ENCODE measurements at places on chromosomes 4 and X. TPM values are rescaled to one million over a fixed set of nuclear protein-coding genes. Genes with fewer than 3 reads are reported as not detected.
A peak's percentile ranks its signal among the peaks of the same experiment; 100 is the strongest.

ETDB gene
- not detected for total RNA-seq

- DNase-seq, result no peak
These were observed 66.5 kb upstream of the CLCN4 start for GRCh38 chrX:10090319-10090718.

- DNase-seq, result peak; percentile 9
These were observed 730 bp downstream of the MANBA start for GRCh38 chr4:102759831-102760644.

DNA sequence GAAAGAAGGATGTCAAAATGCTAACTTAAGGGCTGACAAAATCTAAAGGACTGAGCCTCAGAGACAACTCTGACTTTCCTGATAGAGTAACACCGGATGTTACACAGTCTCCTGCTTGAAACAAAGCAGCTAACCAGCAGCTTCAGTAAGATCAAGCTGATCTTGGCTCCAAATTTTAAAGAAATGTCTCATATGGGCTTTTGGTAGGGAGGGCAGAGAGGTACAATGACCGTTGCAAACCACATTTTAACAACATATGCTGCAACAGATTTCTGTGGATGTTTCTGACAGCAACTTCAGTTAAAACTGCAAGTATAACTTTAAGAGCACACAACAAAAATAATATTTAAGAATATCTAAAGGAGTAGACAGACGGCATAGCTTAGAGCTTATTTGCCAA lies 9.1 kb downstream of the RPGR start:
- DNase-seq, result no peak

DNA sequence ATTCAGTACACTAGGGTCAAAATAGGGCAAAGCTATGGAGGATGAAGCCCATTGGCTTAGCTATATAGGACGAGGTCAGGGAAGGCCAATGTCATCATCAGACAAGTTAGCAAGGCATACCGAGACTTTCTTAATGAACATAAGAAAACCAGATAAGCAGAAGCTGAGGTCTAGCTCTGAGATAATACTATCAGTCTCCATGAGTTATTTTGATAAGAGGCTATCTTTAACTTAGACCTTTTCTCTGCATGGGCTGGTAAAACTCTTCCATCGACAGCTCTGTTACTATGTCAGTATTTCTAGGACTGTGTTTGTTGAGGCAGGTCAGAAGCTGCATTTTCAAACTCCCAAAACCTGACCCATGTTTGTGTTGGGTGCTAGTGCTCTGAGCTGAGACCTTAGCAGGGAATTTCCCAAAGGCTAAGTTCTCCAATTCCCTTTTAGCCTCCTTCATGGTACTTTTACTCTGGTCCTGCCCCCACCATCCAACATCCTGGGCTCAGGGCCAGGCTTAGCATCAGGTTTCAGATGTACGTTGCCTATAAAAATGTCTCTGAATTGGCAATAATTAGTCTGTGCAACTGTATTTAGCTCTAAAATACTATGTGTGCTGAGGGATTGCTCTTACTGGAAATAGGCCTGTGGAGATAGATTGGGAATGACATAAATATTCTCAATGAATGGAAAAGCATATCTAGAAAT lies 29.3 kb upstream of the LRAT start:
- DNase-seq, result no peak

GRCh38 chrX:140733766-140734342 lies 24.3 kb downstream of the LINC00632 start:
- peak; percentile 25 for DNase-seq

DNA sequence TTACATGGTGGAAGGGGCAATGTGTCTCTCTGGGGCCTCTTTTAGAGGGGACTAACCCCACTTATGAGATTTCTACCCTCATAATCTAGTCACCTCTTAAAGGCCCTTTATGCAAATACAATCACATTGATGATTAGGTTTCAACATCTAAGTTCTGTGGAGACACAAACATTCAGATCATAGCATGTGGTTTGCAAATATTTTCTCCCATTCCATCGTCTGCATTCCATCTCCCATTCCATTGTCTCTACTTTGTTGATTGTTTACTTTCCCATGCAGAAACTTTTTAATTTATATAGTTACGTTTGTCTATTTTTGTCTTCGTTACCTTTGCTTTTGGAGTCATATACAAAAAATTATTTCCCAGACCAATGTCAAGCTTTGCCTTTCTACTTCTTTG lies 927.5 kb upstream of the INTU start:
- no peak for DNase-seq

DNA sequence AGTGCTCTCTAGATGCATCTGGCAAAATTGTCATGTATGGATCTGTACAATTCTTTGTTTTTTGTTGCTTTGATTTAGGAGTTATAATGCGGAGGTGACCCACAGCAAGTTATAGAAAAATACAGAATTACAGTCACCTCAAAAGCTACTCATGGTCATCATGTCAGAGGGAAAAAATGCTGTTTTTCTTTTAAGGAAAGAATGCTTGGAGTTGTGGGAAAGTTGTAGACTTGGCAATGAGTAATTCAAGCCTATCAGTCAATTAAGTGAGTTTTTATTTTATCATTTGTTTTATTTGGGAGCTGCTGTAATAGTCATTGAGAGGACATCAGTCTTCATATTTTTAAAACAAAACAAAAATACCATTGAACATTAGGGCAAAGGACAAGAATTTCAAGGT lies 16.4 kb downstream of the FHL1 start:
- no peak for DNase-seq

DNA sequence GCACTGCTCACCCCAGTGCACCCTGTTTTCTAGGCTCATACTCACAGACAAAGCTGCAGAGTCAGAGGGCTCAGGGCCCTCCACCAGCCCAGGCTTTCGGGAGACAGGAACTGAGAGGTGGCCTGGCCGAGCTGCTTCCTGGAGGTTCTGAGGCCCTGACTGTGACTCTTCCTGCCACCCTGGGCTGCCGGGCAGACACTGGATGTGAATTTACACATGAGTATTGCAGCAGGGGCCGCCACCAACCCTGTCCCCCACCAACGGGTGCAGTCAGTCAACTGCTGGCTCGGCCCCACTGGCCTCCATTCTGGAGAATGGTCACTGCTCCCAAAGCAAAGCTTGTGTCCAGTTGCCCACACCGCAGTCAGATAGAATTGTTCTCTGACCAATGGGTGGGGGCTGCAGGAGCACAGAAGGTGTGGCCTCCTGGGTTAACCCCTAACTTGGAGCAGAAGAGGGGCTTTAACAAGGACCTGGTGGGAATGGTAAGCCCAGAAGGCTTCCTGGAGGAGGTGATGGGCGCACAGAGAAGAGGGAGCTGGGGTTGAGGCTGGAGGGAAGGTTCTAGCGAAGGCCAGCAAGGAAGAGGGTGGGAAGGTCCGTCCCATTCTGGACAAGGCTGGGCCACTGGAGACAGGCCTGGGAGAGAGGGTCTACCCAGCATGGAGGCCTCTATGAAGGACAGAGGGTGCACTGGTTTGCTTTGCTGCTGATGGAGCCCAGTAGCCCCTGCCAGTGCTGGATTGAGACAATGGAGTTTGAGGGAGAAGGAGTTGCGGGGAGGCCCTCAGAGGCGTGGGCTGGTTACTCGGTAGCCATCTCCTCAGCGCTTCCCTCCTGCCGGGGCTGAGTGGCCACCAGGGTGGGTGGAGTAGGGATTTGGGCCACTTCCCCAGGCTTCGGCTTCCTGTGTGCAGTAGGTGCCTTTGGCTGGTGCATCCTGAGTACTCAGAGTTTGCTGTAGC lies 135.3 kb downstream of the CPZ start:
- DNase-seq, result no peak

DNA sequence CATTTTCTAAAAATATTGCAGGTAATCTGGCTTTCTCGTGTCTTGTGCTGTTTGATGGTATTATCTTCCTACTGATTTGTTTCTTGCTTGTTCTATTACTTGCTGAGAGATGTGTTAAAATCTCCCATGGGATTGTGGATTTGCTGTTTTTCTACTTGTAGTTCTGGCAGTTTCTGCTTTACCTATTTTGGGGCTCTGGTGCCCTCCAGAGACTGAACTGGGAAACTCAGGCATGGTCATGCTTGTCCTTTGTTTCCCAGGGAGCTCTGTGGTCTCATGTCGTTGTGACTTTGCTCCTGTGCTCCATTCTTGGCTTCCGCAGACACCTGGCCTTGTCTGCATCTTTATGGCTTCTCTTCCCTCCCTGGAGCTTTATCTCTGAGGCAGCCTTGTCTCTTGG lies 39.5 kb downstream of the NSD2 start:
- peak; percentile 19 for DNase-seq

- DNase-seq, result no peak
These were observed 238.7 kb upstream of the KCNIP4 start for GRCh38 chr4:22187203-22187820.

- DNase-seq, result no peak
These were observed 48.2 kb upstream of the PASD1 start for GRCh38 chrX:151515237-151515636.

ARHGAP6 gene
- 0.36 TPM for total RNA-seq

PDZD4 gene
- 5.7 TPM for total RNA-seq

GRCh38 chr4:139802931-139803330 lies 137.3 kb downstream of the MGST2 start:
- no peak for DNase-seq

DNA sequence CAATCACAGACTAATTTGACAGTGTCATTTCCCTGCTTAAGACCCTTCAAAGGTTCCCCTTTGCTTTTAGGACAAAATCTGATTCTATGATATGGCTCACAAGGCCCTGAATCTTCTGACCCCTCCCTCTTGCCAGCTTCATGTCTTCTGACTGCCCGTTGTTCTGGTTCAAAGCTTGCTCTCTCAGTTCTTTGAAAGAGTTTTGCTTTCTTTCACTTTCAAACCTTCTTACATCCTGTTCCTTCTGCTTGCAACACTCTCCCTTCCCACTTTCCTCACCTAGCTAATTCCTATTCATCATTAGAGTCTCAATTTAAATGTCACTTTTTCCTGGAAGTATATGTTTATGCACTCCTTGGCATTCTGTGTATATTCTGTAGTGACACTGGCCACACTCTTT lies 299.2 kb downstream of the IDS start:
- no peak for DNase-seq

AMMECR1 gene
- total RNA-seq, result 9.4 TPM

GRCh38 chr4:11698846-11699590 lies 270.3 kb upstream of the HS3ST1 start:
- peak; percentile 24 for DNase-seq

PIR gene
- total RNA-seq, result 42.0 TPM

DNA sequence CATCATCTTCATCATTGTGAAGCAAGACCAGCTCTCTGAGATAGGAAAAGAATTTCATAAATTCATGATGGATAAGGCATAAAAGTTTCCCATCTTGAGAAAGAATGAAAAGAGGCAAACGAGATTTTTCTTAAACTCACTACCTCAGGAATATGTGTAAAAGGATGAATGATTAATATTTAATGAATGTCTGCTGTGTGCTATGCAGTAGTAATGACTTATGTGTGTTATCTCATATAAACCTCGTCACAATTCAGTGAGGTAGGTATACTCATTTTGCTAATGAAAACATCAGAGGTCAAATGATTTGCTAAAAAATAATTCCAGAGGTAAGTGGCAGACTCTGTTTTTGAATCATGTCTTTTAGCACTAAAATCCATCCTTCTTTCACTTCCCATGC lies 42.6 kb upstream of the GYPA start:
- DNase-seq, result no peak

DNA sequence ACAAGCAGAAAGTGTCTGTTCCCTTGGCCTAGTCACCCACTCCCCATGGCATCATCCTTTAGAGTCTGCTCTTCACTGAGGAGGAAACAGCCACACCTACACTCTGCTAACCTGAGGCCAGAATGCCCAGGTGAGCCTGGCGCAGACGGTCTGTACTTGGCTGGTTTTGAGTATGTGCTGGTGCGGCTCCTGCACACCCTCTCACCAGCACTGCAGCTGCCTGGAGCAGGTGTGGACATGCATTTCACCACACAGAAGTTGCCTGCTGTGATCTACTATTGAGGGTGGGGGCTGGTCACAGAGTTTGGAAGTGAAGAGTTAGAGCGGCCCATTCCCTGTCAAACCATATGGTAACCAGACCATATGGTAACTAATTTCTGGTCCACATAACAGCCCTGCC lies 39.5 kb downstream of the KANTR start:
- DNase-seq, result no peak

GRCh38 chrX:139811942-139812629 lies 104.1 kb upstream of the MCF2 start:
- no peak for DNase-seq

SSX2 gene
- total RNA-seq, result not detected

DNA sequence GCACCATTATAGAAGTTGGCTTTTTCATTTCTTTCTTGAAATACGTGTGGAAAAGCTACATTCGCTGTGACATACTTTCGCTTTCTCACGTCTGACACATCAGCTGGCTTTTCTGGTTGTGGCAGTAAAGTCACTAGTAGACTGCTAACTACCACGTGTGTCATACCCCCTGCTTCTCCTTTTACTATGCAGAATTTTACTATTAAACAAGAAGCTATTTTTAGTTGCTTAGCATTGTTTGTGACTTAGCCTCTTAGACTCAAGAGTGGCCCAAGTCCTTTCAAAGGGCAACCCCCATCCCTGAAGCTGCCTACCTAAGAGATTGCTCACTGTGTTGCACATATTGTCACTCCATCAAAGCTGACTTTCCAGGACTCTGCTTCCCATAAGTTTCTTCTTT lies 2.1 kb upstream of the IL2 start:
- DNase-seq, result peak; percentile 16

SLC2A9 gene
- total RNA-seq, result 1.2 TPM

- no peak for DNase-seq
These were observed 19.9 kb upstream of the CDS1 start for GRCh38 chr4:84563002-84563401.

DNA sequence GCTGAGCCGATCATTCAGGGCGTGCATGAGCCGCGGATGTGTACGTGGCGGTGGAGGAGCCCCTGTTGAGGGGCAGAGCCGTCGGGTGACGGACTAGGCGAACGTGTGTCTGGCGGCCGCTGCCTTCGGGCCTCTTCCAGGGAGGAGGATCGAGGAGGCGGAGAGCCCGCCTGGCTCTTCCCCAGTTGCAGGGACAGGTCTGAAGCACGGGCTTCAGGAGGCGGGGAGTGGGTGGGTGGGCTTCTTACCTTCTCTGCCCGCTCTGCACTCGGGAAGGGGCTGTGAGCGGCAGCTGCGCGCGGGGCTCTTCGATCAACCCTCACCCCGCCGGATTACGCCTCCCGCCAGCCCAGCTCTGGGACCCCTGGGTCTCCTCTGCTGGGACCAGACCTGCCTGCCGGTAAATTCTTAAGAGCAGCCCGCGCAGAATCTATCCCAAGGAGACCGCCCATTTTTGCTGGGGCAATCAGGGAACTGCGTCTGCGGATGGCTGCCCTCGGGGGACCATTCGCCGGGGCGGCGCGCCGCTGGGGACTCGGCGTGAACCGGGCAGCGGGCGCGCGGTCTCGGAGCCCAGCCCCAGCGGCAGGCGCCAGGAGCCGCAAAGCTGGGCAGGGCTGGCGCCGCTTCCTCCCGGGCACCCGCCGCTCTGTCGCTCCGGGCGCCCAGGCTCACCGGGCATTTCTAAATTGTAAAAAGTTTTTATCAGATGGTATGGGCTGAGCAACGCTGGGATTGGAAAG lies 4.9 kb downstream of the PLAC8 start:
- peak; percentile 29 for DNase-seq

- peak; percentile 42 for DNase-seq
These were observed at the start of gene QRFPR for GRCh38 chr4:121380776-121381462. QRFPR (minus strand) TSS chr4:121381018; CDS start chr4:121380647, 371 bp downstream.

WDR44 gene
- total RNA-seq, result 10.1 TPM

Measured in Daoy (cell line).